ENCODE measurements at places on chromosomes 3 and 15.

GRCh38 chr3:111548092-111548491 is 6.1 kb downstream of the CD96 start:
- DNase-seq = no peak

DNA sequence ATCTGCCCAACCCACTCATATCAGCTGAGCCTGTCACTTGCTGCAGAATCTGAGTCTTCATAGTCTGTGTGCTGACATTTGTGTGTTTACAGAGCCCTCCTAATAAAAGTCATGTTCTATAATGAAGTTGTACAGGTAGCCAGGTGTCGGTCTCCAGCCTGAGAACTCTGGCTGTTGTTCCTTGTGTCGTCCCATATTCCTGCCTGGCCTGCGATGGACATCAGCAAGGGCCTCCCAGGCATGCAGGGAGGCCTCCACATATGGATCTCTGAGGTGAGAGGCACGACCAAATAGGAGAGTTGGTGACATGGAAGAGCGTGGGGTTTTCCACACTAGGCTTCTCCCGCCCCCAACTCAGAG is 2.9 kb downstream of the VILL start:
- DNase-seq = no peak

GRCh38 chr3:189099031-189099471 is 72.7 kb upstream of the TPRG1 start:
- no peak for DNase-seq

DNA sequence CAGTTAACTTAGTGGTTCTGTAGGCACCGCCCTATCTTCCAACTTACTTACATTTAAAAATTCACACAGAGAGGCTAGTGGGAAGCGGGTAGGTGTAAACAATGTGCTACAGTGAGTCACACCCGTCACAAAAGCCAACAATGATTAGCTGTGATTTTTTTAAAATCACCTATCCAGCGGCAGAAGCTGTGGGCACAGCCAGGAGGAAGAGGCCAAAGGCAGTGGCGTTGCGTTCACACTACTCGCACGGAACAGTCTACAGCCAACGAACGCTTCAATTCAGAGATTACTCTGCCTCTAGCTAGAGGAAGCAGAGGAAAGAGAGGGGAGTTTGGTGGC is 2.5 kb upstream of the NLGN1 start:
- DNase-seq = no peak

GRCh38 chr3:128481438-128481942 is 11.5 kb downstream of the GATA2 start:
- no peak for DNase-seq

- DNase-seq = no peak
Observed at GRCh38 chr3:52249683-52250082, 4.1 kb downstream of the PPM1M start.

- DNase-seq = no peak
Observed at GRCh38 chr3:25151281-25151902, 276.7 kb upstream of the RARB start.

DNA sequence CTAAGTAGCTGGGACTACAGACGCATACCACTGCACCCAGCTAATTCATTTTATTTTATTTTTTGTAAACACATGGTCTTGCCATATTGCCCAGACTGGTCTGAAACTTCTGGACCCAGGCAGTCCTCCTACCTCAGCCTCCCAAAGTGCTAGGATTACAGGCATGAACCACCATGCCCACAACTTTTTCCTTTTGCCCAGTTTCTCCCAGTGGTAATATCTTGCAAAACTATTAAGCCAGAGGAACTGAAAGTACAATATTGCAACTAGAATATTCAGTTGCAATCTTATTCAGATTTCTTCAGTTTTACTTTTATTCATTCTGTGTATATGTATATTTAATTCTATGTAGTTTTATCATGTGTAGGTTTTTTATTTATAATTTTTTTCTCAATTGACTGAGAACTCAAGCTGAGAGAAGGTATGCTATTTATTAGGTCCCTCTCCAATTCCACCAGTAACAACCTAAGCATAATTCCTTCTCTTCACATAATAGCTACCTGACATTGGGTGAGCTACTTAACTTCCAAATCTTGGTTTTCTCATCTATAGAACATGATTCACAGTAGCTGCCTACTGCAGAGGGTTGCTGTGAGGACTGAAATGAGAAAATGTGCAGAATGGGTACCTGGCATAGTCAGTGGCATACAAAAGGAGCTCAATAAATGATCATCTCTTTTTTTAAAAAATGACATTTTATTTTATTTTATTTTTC is 30.8 kb downstream of the KLHL18 start:
- no peak for DNase-seq

- no peak for DNase-seq
Observed at GRCh38 chr3:79886204-79886603, 118.4 kb upstream of the ROBO1 start.

DNA sequence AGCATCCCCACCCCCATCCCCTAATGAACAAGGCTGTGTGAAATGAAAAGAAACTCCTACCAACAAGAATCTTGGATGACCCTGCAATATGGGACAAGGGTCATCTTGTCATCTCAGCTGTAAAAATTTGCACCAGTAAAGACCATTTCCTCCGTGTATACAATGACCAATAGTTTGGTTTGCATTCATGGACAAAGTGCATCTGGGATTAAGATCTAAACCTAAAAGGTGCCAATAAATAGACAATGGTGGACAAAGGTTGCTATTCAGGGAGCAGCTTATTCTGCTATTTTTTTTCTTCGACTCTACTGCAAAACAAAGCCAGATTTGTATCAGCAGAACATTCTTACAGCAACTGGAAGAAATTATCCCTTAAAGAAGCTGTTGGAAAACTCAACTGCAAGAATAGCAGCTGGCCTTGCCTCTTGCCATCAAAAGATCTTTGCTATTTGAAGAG is 8.0 kb downstream of the MGLL start:
- no peak for DNase-seq
